T-helper 17 cell (primary cell): ENCODE measurements at places on chromosomes 2 and 18. TPM values are rescaled to one million over a fixed set of nuclear protein-coding genes. Genes with fewer than 3 reads are reported as not detected.
A peak's percentile ranks its signal among the peaks of the same experiment; 100 is the strongest.

GRCh38 chr2:15511686-15512085 is 49.4 kb downstream of the NBAS start:
- DNase-seq = no peak
- H3K4me3 ChIP-seq = no peak overlapping the region
- H3K36me3 ChIP-seq = peaks cover 12% of the 10 kb centered on the region
- H3K4me1 ChIP-seq = peaks cover 12% of the 10 kb centered on the region

C2orf74 gene
- 3.9 TPM for total RNA-seq

DNA sequence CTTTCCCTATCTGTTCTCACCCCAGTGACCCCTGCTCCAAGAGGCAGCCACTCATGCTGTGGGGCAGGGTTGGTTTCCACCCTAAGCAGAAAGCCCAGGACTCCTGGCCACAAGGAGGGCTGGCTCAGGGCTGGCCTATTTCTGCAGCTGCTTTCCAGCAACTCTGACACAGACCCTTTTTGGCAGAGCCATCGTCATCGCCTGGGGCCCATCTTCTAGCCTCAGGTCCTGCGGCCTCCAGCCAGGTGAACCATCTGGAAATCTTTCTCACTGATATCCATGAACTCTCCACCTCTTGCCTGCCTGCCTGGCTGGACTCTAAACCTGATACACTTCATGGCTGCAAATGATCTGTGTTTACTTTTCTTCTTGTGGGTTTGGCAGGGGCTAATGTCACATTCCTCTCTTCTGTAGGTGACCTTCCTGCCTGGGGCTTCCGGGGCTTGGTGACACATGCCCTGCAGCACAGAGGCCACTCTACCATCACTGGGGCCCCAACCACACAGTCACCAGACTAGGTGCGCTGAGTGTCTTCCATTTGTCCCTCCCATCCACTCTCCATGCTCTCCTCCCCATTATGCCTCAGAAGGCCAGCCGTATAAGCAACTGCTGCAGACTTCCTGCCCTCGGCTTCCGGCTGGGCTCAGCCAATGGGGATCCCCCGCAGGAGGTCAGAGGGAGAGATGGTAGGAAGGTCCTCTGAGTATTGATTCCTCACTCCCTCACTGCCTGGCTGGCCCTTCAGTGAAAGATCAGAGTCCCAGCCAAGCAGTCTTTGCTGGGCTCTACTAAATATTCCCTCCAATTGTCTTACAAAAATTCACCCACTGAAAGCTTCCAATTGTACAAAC is 9.7 kb upstream of the COPS8 start:
- no peak overlapping the region for H3K4me3 ChIP-seq
- no peak for DNase-seq
- peaks cover 2% of the 10 kb centered on the region for H3K4me1 ChIP-seq
- no peaks in the 10 kb centered on the region for H3K36me3 ChIP-seq
- H3K27me3 ChIP-seq = no peaks in the 10 kb centered on the region

GRCh38 chr2:64639691-64640090 is 14.0 kb downstream of the SERTAD2 start:
- DNase-seq = no peak
- peaks cover 5% of the 10 kb centered on the region for H3K36me3 ChIP-seq
- peaks cover 35% of the 10 kb centered on the region for H3K4me1 ChIP-seq
- no peaks in the 10 kb centered on the region for H3K27me3 ChIP-seq

DNA sequence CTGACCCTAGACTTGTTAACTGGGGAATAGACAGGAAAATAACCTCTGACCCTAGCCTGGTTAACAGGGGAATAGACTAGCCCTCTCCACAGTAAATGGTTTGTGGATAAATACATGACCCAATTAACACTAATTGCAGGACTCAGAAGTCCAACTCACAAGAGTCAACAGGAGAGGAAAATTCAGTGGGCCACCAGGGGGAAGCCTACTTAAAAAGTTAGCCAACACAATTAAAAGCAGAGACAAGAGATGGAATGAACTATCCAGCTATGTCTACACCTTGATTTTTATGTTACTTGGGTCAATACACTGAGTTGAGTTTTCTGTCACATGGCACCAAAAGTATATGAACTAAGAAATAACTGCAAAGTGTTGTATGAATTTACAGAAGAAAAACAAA is 158.8 kb upstream of the SLC39A10 start:
- H3K4me3 ChIP-seq = peak overlapping the region; percentile 19
- no peaks in the 10 kb centered on the region for H3K27me3 ChIP-seq
- DNase-seq = peak; percentile 35
- H3K27ac ChIP-seq = no peak overlapping the region

HJURP gene
- total RNA-seq = 1.1 TPM

DNA sequence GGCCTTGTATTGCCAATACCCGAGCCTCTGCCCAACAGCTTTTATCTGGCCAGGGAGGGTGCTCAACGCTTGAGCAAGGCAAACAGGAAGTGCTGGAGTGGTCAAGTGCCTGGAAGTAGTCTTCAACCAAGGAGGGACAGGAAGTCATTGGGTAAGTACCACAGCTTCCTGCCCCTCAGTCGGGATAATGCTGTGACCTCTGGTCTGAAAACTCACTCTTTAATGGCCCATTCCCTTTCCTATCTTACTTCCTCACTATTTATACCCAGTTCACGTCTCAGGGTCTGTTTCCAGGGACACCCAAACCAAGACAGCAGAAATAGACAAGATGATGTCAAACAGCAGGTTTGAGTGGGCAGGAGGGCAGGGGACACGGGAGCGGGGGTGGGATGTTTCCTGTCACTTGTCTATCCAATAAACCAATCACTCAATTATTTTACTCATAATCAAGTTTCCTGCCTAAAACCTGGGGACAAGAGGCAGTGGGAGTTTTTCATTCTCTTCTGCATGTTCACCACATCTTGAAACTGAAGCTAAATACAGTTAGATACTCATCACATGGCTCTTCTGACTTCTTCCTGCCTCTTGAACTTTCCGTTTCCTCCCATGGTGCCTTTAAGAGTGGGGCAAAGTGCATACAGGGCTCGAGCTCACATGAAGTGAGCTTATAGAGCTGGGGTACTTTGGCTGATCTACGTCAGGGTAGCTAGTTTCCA is 68.9 kb upstream of the CAB39 start:
- peak overlapping the region; percentile 91 for H3K27ac ChIP-seq
- DNase-seq = no peak
- H3K27me3 ChIP-seq = no peaks in the 10 kb centered on the region

GRCh38 chr2:152222975-152223637 is 47.5 kb upstream of the STAM2 start:
- no peaks in the 10 kb centered on the region for H3K36me3 ChIP-seq
- DNase-seq = no peak
- H3K27me3 ChIP-seq = no peaks in the 10 kb centered on the region
- H3K4me3 ChIP-seq = no peak overlapping the region
- H3K4me1 ChIP-seq = no peaks in the 10 kb centered on the region
- H3K27ac ChIP-seq = no peak overlapping the region

FLACC1 gene
- total RNA-seq = 4.7 TPM

PLEK gene
- 18.0 TPM for total RNA-seq

GRCh38 chr18:68263481-68263880 is 451.4 kb downstream of the TMX3 start:
- H3K27ac ChIP-seq = no peak overlapping the region
- H3K27me3 ChIP-seq = no peaks in the 10 kb centered on the region
- H3K4me1 ChIP-seq = no peaks in the 10 kb centered on the region
- no peak overlapping the region for H3K4me3 ChIP-seq
- no peaks in the 10 kb centered on the region for H3K36me3 ChIP-seq

DNA sequence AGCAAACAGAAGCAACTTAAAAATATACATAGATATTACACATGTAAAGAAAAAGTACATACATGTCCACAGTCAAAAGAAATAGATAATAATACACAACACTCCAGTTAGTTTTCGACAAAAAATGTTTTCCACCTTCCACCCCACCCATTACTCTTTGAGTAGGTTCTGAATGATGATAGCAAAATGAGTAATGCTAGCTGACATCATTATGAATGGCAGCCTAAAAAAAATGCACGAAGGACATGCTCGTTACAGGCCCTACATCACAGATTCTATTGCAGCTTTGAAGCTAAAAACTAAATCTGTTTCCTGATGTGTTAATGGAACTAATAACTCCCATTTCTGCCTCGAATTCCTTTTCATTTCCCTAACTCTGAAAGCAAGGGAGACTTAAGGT is 578.7 kb upstream of the NETO1 start:
- H3K4me3 ChIP-seq = no peak overlapping the region
- no peaks in the 10 kb centered on the region for H3K4me1 ChIP-seq
- no peaks in the 10 kb centered on the region for H3K36me3 ChIP-seq
- DNase-seq = no peak
- H3K27me3 ChIP-seq = no peaks in the 10 kb centered on the region

DNA sequence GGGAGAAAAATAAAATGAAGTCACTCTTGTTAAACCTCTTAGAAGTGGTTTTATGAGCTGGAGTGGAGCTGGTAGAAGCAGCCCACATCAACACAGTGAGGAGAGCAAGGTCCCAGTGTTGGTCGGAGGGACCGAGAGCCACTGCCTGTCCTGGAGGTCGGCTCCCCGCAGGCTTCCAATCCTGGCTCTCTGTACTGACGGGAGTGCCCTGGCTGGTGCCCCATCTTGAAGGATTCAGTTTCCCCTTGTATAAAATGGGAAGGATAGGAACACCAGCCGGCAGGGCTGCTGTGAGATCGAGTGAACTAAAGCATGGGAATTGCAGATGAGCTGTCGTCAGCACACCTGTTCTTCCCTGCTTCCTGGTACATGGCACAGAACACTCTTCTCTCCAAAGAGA is 104.3 kb upstream of the ID2 start:
- H3K36me3 ChIP-seq = no peaks in the 10 kb centered on the region
- peaks cover 5% of the 10 kb centered on the region for H3K27me3 ChIP-seq
- no peak for DNase-seq
- H3K4me1 ChIP-seq = peaks cover 35% of the 10 kb centered on the region

- no peak overlapping the region for H3K4me3 ChIP-seq
- H3K4me1 ChIP-seq = peaks cover 1% of the 10 kb centered on the region
- H3K27ac ChIP-seq = no peak overlapping the region
- no peak for DNase-seq
- H3K27me3 ChIP-seq = no peaks in the 10 kb centered on the region
Observed at GRCh38 chr2:207238831-207239701, 73.3 kb upstream of the KLF7 start.

CGREF1 gene
- not detected for total RNA-seq
